ENCODE measurements at places on chromosomes 5 and 9.

DNA sequence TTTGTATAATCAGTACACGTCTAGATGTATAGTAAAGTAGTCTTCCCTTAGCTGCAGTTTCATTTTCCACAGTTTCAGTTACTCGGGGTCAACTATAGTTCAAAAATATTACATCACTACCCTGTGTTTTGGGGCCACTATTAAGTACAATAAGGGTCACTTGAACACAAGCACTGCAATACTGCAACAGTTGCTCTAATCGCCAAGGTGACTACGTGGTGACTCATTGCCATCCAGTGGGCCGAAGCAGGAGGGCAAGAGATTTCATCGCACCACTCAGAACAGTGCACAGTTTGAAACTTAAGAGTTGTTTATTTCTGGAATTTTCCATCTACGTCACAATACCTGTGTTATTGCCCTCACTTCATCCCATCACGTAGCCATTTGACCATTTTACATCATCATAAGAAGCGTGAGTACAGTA is at the start of gene ARL14EPL:
ARL14EPL (plus strand) TSS at position 379 of the 424 bp plus-strand sequence. CDS start 18,994 bp downstream, outside the sequence.
- no peak for DNase-seq

- DNase-seq, result no peak
Observed at GRCh38 chr5:43367453-43367852, 44.7 kb downstream of the CCL28 start.

DNA sequence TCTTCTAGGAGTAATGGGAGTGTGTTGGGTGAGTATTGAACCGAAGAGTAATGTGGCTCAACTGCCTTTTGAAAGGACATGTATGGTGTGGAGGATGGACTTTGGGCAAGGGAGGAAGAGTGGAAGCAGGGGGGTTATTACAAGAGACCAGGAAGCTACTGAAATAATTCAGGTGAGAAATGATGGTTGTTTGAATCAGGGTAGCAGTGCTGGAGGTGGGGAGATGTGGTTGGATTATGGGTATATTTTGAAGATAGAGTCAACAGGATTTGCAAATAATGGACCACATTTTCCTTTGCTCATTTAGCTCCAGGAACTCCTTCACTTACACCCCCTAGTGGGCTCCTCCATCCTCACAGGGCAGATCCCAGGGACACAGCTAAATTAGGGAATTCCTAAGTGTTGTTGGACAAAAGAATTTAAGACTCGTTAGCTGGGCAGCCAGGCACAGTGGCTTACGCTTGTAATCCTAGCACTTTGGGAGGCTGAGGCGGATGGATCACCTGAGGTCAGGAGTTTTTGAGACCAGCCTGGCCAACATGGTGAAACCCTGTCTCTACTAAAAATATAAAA is 1.2 kb upstream of the SLC4A9 start:
- no peak for DNase-seq

GRCh38 chr9:25472681-25473080 is 205.6 kb downstream of the TUSC1 start:
- no peak for DNase-seq

- DNase-seq, result no peak
Observed at GRCh38 chr5:86320266-86320665, 297.5 kb upstream of the COX7C start.

DNA sequence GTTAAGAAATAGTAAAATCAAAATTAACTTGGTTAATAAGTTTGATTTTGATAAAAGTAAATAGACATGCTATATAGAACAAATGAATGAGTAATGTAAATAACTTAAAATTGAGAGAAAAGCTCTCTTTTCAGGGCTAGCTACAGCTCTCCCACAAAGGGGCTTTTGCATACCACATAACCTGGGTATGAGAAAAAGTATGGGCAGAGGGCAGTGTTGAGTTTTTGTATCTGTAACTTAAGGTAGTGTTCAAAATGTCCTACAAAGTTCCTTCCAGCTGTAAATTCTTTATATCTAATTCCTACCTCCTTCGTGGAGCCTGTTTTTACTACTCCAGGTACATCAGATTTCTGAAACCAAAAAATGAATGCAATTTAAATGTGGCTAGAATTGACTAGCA is 18.9 kb upstream of the TTC33 start:
- no peak for DNase-seq

DNA sequence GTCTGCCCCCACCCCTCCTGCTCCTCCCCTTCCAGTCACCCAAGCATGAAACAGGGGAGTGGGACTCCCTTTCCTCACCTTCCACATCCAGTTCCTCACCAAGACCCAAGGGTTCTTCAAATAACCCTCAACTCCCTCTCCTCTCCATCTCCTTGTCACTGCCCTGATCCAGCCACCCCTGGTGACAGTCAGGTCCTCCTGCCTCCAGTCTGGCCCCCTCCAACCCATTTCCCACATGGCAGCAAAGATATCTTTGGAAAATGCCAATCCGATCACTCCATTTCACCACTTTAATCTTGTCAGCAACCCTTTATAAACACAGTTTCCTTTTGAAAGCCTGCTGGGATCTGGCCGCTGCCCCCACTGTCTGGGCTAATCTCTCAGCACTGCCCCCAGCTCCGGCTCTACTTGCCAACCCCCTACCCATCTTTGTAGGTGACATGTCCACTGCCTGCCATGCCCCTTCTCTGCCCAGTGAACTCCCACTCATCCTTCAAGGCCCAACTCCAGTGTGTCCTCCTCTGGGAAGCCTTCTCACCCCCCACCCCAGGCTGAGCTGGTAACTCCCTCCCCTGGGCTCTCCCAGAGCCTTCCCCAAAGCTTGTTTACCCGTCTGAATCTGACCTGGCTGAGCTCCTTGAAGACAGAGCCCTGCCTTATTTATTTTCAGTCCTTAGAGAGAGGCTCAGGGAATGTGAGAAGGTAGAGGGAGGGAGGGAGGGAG is 781 bp upstream of the MYOZ3 start:
- DNase-seq, result no peak

DNA sequence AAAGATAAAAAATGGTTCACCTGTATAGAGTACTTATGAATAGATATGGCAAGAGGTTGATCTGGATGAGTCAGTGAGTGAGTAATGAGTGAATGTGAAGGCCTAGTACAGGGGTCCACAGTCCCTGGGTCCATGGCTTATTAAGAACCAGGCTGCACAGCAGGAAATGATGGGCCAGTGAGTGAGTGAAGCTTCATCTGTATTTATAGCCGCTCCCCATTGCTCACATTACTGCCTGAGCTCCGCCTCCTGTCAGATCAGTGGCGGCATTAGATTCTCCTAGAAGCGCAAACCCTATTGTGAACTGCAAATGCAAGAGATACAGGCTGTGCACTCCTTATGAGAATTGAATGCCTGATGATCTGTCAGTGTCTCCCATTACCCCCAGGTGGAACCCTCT is 307.7 kb upstream of the ZNF608 start:
- DNase-seq, result no peak

GRCh38 chr5:102295534-102296177 is 428 bp downstream of the SLCO4C1 start:
- DNase-seq, result no peak

- DNase-seq, result no peak
Observed at GRCh38 chr5:2914981-2915484, 163.6 kb upstream of the IRX2 start.
